Activated CD8-positive, alpha-beta T cell treated with anti-CD3 and anti-CD28 coated beads for 36 hours (primary cell): ENCODE measurements at places on chromosomes 7 and 10. TPM values are rescaled to one million over a fixed set of nuclear protein-coding genes. Genes with fewer than 3 reads are reported as not detected.

The LRIT1 gene
- total RNA-seq, result not detected

The IFIT1B gene
- total RNA-seq, result not detected

The NOM1 gene
- total RNA-seq, result 32.4 TPM

The SERPINE1 gene
- 1.2 TPM for total RNA-seq

GRCh38 chr10:70736525-70736924 lies 48.7 kb downstream of the TBATA start:
- no peak overlapping the region for H3K4me3 ChIP-seq
- no peak for DNase-seq
- no peak overlapping the region for H3K27ac ChIP-seq

GRCh38 chr7:82362129-82362706 lies 81.4 kb downstream of the CACNA2D1 start:
- H3K4me1 ChIP-seq, result no peaks in the 10 kb centered on the region
- H3K4me3 ChIP-seq, result no peak overlapping the region

DNA sequence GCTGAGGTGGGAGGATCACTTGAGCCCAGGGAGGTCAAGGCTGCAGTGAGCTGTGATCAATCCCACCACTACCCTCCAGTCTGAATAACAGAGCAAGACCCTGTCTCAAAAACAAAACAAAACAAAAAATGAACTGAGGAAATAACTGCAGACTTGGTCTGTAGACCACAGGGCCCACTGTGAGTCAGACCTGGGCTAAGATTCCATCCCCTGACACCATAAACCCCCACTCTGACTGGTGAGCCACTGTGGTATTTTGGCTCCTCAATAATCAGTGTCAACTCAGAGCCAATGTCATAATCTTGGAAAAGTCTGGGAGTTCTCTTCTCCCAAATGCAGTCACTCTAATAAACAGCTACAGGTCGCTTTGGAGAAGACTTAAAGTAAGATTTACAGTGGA lies 24.0 kb upstream of the ERCC6 start:
- H3K27ac ChIP-seq, result no peak overlapping the region
- peaks cover 2% of the 10 kb centered on the region for H3K4me1 ChIP-seq
- no peak for DNase-seq
- no peak overlapping the region for H3K4me3 ChIP-seq

- peaks cover 37% of the 10 kb centered on the region for H3K27me3 ChIP-seq
- H3K36me3 ChIP-seq, result no peaks in the 10 kb centered on the region
- H3K27ac ChIP-seq, result no peak overlapping the region
- H3K4me1 ChIP-seq, result peaks cover 11% of the 10 kb centered on the region
- H3K4me3 ChIP-seq, result no peak overlapping the region
- DNase-seq, result no peak
Measured at GRCh38 chr7:2691011-2691707, 3.2 kb downstream of the AMZ1 start.

- peak overlapping the region; percentile 94 for H3K4me3 ChIP-seq
- peak overlapping the region; percentile 87 for H3K27ac ChIP-seq
- H3K4me1 ChIP-seq, result peaks cover 7% of the 10 kb centered on the region
- DNase-seq, result no peak
Measured at GRCh38 chr10:73357821-73358220, 843 bp downstream of the CFAP70 start.

DNA sequence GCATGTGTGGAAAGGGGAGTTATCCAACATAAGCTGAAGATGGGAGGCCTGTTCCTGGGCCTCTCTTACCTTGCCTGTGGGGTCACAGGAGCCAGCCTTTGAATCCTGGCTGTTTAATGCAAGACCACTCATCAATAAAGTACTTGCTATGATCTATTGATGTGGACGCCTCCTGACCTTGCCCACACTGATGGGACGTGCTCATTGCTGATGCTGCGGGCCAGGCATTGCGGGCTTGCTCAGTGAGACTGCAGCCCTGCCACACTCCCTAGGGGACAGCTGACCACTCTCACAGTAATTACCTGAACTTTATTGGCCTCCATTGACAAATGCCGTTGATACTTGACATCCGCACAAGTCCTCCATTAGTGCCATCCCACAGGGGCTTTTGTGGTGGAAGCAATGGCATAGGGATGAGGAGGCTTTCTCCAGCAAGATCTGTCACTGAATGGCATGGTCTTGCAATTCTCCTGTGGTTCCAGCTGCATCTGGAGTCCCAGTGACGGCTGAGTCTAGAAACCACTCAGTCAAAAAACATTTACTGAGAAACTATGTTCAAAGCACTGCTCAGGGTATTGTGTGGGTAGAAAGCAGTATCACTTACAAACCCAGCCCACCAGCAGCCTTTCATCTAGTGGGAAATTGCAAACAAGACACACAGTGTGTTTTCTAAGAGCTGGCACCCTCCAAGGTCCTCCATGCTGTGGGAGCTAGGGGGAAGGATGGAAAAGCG lies 135.1 kb upstream of the YAE1 start:
- no peak overlapping the region for H3K4me3 ChIP-seq
- no peaks in the 10 kb centered on the region for H3K4me1 ChIP-seq
- peaks cover 2% of the 10 kb centered on the region for H3K27me3 ChIP-seq
- no peak overlapping the region for H3K27ac ChIP-seq
- DNase-seq, result no peak
- no peaks in the 10 kb centered on the region for H3K36me3 ChIP-seq

DNA sequence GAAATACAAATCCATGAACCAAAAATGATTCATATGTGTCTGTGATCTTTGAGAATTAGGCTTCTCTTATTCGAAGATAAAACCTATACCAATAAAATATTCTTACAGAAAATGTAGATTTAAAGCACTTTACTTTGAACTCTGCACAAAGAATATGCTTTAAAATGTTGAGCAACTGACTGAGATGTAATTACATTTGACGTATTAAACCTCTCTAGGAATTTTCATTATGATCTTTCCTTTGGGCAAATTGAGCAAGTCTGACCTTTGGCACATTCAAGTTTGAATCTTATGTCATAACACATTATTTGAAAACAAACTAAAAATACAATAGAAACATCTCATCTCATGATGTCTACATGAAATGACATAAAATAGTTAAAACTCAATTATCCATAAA lies 69.2 kb upstream of the AHR start:
- H3K4me3 ChIP-seq, result no peak overlapping the region
- H3K4me1 ChIP-seq, result peaks cover 18% of the 10 kb centered on the region
- H3K27ac ChIP-seq, result no peak overlapping the region
- no peak for DNase-seq
- no peaks in the 10 kb centered on the region for H3K36me3 ChIP-seq

DNA sequence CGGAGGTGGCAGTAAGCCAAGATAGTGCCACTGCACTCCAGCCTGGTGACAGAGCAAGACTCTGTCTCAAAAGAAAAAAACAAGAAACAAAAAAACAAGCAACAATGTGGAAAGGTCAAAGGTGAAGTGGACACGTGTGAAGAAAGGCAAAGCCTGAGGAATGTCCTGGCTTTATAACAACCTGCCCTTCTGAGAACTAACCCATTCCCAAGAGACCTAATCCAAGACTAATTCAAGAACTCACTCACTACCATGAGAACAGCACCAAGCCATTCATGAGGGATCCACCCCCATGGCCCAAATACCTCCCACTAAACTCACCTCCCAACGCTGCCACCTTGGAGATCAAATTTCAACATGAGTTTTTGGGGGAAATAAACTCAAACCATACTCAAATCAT lies 47.5 kb upstream of the KIF5B start:
- H3K27ac ChIP-seq, result no peak overlapping the region
- no peak overlapping the region for H3K4me3 ChIP-seq
- no peaks in the 10 kb centered on the region for H3K4me1 ChIP-seq
- H3K27me3 ChIP-seq, result peaks cover 3% of the 10 kb centered on the region

GRCh38 chr10:13741438-13741837 lies 154.7 kb downstream of the PRPF18 start:
- H3K36me3 ChIP-seq, result no peaks in the 10 kb centered on the region
- no peak overlapping the region for H3K4me3 ChIP-seq
- H3K27me3 ChIP-seq, result peaks cover 20% of the 10 kb centered on the region
- H3K4me1 ChIP-seq, result peaks cover 10% of the 10 kb centered on the region
